CD4-positive, CD25-positive, alpha-beta regulatory T cell (primary cell): ENCODE measurements at places on chromosomes 5 and 9. TPM values are rescaled to one million over a fixed set of nuclear protein-coding genes. Genes with fewer than 3 reads are reported as not detected.

Gene PCDHGB6
- not detected for polyA plus RNA-seq

Gene IFNK
- polyA plus RNA-seq, result not detected

Gene SLC34A3
- polyA plus RNA-seq, result not detected

Gene MEIKIN
- polyA plus RNA-seq, result not detected

Gene ASB6
- 24.0 TPM for polyA plus RNA-seq

Gene CSF1R
- 0.60 TPM for polyA plus RNA-seq

Gene PCDHGA7
- not detected for polyA plus RNA-seq

DNA sequence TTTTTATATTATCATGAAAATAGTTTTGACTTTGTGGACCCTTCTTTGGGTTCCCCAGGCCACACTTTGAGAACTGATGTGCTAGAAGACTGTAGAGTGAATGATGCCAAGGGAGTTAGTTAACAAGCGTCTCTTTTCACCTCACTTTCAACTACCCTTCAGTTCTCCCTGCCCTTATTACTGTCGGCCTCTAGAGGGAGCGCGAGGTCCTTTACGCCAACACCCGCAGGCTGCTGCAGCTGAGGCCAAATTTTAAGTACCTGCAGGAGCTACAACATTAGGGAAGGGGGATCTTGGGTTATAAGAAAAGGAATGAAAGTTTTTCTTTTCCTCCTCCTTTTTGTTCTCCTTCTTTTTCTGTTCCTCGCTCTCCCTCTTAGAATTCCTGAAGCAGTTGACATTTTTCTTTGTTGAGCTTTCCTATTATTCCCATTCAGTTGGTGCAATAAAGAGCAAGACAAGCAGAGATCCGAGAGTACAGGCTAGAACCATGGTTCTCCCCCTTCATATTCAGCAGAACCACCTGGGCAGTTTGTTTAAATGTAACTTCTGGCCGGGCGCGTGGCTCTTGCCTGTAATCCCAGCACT is 84.0 kb downstream of the ZFAND5 start:
- DNase-seq, result peak; percentile 48

GRCh38 chr5:125286271-125286670 is 539.8 kb upstream of the ZNF608 start:
- DNase-seq, result no peak

GRCh38 chr5:142551338-142552067 is 134.4 kb downstream of the FGF1 start:
- DNase-seq, result no peak

DNA sequence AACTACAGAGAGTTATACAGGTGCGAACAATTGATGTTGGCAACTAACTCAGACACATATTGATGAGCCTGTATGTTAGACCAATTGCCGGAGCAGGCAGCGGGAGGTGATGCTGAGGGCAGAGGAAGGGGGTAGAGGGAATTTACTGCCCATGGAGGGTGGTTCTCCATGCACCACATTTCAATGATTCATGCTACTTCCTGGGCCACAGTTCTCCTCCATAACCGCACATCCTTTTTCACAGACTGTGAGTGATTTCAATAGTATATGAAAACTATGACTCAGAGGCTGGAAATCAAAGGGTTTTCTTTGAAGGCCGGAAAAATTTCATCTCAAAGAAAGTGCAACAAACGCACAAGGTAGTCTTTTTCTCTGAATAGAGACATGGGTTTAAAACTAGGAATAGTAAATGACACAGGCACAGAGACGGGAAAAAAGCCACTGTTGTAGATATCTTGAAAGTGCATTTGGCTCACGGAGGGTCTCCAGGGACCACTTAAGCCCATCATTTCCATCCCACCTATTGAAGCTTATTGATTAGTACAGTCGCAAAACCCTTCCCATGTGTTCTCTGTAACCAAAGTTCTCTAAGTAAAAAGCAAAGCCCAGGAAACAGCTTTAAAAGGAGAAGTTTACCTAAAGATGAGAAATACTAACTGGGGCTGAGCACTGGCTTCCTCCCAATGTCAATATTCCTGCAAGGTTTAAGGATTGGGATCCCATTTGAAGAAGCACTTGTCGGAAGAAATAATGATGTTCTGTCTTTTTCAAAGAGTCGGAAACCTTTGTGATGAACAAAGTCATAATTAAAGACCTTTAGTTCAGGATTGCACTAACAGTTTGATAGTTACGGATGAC is 28.0 kb upstream of the ADAM19 start:
- DNase-seq, result peak; percentile 90

- no peak for DNase-seq
Observed at GRCh38 chr5:122500245-122501088, 188.4 kb downstream of the SNCAIP start.

DNA sequence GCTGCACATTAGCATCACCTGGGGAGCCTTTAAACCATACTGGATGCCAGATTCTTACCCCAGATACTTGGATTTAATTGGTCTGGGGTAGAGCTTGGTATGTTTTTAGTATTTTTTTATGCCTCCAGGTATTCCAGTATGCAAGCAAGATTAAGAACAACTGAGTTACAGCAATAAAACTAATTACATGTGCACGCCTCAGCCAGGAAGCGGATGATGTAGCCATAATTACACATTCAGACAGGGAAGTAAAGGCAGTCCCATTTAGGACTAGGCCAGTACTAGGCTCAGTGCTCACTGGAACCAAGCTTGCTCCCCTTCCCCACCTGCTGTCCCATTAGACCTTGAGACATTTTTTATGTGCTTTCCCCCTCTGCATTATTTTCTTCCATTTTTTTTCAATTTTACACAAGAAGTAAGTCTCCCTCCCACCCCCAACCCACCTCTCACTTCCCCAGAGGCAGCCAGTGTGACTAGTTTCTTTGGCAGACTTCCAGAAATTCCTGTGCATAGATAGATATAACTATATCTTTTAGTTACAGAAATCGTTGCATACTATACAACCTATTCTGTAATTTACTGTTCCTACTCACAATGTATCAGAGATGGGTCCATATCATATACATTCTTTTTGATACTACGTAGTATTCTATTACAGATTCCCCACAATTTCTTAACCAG is 7.1 kb upstream of the GNAQ start:
- no peak for DNase-seq

DNA sequence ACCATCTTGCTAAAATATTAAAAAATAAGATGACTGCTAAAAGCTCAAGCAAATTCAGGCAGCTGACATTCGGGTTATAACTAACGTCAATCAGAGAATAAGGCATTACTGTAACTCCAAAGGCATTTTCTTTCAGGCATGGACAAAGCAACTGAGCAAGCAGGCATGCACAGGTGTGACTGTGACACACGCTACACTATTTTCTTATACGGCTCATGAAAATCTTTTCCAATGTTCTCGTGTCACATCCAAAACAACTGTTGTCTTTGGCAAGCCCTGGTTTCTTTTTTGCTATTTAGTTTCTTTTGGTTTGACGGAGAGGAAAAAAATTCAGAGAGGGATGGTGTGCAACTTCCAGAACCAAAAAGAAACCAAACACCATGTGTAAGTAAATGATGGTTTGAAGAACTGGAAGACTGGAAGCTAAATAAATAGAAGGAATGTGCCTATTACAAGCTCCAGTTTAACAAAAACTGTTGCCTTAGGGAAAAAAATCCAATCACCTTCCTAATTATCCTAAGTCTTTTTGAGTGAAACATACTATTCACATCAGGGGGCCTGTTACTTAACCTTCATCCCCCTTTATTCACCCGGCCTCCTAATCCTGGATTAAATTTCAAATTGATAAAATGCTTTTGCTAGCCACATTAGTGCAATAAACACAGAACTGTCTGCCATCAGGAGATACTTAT is 277.6 kb downstream of the PSAT1 start:
- DNase-seq, result no peak

DNA sequence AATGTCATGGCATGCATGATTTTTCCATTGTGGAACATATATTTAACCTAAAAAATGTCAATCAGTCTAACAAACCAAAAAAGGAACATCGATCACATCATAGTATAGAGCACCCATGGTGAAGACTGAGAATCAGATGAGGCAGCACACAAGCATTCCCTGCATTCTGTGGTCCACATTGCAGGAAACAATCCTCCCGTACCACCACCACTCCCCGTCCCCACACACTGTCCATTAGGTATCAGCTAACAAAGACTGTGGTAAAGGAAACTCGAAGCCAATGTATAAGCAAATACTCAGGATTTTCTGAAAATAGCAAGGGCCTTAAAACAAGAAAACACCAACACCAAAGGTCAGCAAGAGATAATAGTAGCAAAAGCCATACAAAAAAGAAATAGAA is 1104.4 kb upstream of the SEMA6A start:
- DNase-seq, result no peak

- no peak for DNase-seq
Observed at GRCh38 chr5:105639511-105639910, 2031.2 kb downstream of the EFNA5 start.

DNA sequence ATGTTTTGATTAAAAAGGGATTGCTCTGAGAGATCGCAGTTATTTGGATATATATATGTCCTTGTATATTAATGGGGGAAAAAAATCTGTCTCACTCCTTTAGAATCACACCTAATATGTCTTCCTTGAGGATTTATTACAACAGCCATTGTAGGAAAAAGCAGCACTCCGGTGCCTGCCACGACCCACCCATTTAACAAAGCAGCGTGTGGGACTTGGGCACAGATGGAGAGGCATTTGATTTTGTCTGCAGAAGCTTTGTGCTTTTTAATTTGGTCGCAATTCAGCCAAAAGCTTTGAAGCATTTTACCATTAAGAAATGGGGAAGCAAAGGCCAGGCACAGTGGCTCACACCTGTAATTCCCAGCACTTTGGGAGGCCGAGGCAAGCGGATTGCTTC is 159.2 kb downstream of the SMARCA2 start:
- no peak for DNase-seq

- DNase-seq, result no peak
Observed at GRCh38 chr5:103247118-103247517, 11.4 kb upstream of the MACIR start.

- no peak for DNase-seq
Observed at GRCh38 chr5:88761269-88761850, 121.6 kb downstream of the MEF2C start.

- DNase-seq, result no peak
Observed at GRCh38 chr9:109409773-109410397, 88.2 kb downstream of the PTPN3 start.

DNA sequence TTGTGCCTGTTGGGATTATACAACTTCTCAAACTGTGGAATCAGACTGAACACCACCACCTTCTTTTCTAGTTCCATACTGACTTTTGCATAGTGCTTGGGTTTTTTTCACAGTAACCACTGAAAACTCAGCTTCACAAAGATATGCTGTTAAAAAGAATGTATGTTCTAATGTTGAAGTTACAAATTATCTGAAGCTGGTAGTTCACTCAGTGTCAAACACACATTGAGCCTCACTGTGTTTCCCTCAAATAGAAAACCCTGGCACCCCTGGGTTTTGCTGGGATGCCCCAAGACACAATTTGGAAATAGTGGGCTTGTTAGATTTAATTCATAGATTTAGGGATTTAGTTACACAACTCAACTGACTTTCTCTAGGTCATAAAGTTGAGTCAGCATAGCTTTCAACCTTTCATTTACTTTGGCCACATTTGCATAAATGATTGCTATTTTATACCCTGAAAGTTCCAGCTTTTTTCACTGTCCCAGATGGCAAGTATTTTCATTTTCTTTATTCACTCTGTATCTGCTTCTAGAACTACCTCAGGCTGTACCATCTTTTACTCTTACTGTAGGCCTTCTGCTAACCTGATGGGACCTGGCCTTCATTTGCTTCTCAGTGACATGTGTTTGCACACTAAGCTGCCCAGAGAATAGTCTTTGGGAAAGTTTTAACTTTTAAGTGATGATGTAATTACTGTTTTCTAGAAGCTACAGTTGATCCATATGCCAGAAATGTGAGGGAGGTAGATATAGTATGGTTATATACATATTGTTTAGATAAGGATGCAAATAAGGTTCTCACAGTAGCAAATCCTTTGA is 115.1 kb downstream of the CDC42SE2 start:
- DNase-seq, result peak; percentile 36

DNA sequence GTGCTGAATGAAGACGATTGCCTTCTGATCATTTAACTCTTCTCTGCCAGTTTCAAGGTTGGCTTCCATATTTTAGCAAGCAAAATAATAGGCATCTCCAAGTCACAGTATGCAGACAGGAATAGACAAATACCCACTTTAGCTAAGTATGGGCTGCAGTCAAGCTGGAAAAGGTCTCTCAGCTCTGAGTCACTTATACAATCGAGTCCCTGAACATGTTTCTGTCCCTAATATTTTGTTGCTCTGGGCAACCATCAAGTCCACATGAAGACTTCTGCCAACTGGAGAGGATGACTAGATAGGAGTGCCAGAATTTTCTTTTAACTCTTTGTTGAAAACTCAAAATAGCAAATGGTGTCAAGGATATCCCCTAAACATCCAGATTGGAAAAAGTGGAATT is 575.3 kb downstream of the RAB3C start:
- DNase-seq, result no peak

DNA sequence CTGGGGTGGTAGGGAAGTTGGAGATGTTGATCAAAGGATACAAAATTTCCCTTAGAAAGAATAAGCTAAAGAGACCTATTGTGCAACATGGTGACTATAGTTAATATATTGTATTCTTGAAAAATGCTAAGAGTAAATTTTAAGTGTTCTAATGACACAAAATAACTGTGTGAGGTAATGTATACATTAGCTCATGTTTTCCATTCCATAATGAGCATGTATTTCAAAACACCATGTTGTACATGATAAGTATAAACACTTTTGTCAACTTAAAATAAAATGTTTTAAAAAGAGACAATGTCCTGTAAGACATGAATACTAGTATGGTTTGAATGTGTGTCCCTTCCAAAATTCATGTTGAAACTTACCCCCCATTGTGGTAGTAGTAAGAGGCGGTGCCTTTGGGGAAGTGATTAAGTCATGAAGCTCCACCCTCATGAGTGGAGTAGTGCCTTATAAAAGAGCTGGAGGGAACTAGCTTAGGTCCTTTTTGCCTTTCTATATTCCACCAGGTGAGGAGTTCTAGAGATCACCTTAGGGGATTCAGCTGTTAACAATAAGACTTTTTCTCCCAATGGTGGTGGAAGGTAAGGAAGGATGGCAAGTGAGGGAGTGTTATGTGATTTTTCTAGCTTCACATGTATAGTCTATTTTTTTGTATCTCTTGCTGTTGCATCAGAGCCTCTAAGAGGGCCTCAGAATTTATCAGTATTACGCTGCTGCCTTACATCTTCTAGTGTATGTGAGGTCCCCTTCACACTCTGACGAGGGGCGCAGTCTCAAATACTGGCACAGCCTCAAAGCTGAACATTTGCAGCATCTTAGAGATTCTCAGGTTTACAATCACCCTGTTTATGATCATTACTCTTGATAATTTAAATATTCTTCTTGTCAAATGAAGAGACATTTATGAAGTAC is 94.9 kb upstream of the NREP start:
- DNase-seq, result no peak

- no peak for DNase-seq
Observed at GRCh38 chr9:134982311-134982710, 64.6 kb upstream of the FCN1 start.

- DNase-seq, result no peak
Observed at GRCh38 chr5:41120600-41120999, 49.5 kb upstream of the MROH2B start.
